ENCODE measurements at places on chromosomes 2 and 18.

- no peak for DNase-seq
Observed at GRCh38 chr2:64586883-64587481, 62.9 kb downstream of the AFTPH start.

DNA sequence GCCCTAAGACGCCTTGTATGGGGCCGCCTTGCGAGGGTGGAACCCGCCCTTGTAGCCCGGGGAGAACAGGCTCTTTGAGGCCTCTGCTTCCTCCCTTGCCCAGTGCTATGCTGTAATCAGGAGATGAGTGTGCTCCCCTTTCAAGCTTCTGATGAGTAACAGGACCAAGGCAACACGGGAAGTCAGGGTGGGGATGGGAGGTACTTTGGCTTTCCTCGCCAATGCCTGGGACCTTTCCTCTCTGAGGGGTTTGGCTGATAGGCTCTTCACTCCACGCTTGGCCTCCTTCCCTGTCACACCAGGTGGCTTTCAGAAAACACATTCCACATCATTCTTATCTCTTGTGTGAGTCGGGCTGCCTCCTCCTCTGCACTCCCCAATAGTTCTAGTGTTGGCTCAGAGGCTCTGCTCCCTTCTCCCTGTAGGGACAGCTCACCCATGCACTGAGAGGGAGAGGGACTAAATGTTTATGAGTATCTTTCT lies 223.7 kb upstream of the TRIB2 start:
- DNase-seq = no peak

- DNase-seq = no peak
Observed at GRCh38 chr2:174172802-174173355, 75.5 kb downstream of the OLA1 start.

DNA sequence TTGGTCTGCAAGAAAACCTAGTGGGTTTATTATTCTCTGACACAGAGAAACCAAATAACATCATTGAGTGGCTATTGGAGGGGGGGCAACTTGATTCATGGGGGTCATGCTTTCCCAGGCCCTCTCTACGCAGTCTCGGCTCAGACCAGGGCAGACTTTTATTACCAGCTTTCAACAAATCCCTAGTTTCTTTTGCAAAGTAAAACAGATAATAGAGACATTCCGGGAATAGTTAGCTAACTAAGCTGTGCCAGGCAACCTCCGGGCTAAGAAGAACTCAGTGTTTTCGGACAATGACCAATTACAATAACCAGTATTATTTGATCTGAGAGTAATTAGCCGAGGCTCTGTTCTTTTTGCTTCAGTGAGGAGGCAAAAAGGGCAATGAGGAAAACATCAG lies 66.3 kb downstream of the CDK15 start:
- no peak for DNase-seq

DNA sequence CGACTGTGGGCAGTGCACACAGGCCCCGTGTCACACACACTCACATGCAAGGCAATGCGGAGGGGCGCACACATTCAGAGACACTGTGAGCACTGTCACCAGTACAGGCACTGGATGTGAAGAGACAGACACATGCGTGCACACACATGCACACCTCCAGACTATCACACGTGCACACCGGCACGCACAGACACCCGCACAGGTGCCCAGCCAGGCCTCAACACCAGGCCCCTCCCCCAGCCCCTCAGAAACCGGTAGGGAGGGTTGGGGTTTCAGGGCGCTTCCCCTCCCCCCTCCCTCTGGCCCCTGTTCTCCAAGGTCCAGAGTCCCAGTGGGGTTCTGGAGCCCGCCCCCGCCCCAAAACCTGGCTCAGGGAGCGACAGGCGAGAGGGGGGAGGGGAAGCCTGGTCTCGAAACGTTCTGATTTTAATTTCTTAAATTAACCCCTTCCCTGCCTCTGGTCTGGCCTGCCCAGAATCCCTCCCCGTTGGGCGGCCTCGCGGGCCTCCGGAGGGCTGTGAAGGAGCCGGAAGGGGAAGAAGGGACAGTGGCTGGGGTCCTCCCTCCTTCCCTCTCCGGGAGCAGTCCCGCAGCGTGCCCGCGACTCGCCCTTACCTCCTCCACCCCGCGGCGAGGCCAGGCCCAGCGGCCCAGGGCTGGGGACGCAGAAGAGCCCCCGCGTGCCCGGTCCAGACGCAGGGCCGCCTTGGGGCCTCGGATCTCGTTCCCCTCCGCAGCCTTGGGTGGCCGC lies 558 bp downstream of the FBXO41 start:
- no peak for DNase-seq

- DNase-seq = no peak
Observed at GRCh38 chr2:47796090-47796697, 13.2 kb downstream of the MSH6 start.

GRCh38 chr2:150681120-150681804 lies 193.8 kb upstream of the RND3 start:
- no peak for DNase-seq

GRCh38 chr2:112867701-112868631 lies 31.4 kb upstream of the IL1B start:
- no peak for DNase-seq

DNA sequence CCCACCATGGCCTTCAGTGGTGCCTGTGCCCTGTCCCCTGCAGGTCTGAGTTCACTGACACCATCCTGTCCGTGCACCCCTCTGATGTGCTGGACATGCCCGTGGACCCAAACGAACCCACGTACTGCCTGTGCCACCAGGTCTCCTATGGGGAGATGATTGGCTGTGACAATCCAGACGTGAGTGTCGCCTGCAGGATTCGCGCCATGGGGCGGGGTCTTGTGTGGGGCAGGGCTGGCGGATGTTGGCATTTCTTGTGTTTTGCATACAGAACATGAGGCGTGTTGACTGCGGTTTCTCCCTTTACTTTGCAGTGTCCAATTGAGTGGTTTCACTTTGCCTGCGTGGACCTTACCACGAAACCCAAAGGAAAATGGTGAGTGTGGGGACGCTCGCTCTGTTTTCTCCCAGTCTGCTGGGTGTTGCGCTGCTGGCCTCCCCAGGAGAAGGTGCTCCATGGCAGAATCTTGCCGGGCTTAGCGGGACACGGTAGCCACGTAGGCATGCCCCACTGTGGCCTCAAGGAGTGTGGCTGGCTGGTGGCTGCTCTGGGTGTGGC lies 11.5 kb upstream of the D2HGDH start:
- DNase-seq = no peak

DNA sequence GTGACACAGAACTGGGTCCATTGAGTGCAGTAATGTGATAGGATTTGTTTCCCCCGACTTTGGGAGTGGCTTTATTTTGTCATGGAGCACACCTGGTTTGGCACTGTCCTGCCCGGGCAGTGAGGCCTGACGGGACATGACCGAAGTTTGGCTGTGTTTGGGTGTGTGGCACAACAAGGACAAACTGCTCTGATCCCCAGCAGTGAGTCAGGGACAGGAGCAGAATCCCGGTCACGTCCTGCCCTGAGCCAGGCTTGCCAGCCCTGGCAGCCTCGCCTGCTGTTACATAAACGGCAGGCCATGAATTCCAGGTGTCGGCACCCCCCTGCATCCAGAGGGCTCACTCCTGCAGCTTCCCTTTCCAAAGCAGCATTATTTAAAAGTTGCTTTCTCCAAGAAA lies 45.7 kb downstream of the IMPA2 start:
- DNase-seq = no peak

DNA sequence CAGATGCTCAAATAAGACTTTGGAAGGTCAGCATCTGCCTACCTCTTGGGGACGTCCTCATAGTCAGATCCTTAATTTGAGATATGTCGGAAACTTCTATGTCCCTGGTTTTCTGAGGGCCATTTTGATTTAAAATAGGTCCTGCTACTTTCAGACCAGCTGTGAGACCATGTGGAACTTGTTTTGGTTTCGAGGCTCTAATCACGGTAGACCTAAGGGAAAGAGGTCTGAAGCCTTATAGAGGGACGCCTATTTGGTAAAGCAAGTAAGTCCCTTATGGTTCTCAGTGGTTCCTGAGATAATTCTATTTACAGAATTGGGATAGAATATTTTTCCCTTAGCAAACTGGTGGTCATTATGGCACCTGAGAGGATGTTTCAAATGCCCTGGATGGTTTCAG lies 75.1 kb downstream of the RFTN2 start:
- DNase-seq = no peak

GRCh38 chr2:223952280-223952968 lies 4.8 kb upstream of the MRPL44 start:
- DNase-seq = no peak

GRCh38 chr2:152455738-152456137 lies 120.8 kb downstream of the FMNL2 start:
- no peak for DNase-seq

GRCh38 chr18:53360501-53361443 lies 863.7 kb downstream of the MBD2 start:
- peak; percentile 89 for DNase-seq

- no peak for DNase-seq
Observed at GRCh38 chr18:58532298-58532697, 96.6 kb downstream of the ALPK2 start.

DNA sequence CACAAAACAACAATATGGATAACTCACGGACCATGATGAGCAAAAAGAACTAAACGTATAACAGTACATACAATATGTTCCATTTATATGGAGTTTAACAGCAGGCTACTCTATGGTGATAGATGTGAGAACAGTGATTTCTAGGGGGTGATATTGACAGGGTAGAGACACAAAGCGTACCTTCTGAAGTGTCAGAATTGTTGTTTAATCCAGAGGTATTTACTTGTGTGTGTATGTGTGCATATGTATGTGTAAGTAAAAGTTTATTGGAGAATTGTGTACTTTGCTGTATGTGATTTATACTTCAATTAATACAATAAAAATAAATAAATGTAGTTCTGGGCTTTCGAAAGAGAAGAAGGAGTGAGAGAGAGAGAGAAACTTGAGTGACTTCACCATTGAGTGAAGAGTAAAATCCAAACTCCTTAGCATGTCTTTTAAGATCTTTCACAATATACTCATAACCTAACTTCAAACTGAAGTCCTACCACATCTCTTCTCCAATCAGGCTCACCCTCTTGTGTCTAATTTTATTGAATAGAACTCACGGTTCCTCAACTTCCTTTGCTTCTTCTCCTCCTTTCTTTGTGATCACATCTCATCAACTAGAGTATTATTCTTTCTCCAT lies 126.0 kb upstream of the KLF7 start:
- DNase-seq = no peak

DNA sequence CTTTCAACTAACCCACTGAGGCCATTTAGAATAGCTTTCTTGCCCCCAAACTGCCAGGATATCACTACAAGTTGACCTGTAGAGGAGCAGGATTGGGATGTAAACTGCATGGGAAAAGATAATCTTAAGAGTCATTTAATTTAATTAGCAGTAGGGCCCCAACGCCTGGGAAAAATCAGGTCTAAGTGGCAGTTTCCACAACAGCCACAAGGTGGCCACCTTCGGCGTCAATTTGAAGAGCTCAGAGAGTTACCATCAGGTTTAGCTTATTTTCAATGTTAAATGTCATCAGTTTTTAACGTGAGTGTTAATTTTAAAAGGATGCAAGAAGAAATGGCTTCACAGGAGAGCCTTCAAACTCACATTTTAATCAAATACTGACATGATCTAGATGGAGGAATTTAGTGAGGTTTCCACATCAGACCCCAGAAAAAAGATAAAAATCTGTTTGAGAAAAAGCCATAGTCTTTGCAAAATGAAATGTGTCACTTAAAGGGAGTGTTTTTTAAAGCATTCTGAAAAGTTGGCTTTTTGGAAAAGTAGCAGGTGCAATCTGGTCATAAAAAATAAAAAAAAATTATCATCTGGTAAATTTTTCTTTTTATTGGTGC lies 77.3 kb upstream of the UPP2 start:
- DNase-seq = no peak

DNA sequence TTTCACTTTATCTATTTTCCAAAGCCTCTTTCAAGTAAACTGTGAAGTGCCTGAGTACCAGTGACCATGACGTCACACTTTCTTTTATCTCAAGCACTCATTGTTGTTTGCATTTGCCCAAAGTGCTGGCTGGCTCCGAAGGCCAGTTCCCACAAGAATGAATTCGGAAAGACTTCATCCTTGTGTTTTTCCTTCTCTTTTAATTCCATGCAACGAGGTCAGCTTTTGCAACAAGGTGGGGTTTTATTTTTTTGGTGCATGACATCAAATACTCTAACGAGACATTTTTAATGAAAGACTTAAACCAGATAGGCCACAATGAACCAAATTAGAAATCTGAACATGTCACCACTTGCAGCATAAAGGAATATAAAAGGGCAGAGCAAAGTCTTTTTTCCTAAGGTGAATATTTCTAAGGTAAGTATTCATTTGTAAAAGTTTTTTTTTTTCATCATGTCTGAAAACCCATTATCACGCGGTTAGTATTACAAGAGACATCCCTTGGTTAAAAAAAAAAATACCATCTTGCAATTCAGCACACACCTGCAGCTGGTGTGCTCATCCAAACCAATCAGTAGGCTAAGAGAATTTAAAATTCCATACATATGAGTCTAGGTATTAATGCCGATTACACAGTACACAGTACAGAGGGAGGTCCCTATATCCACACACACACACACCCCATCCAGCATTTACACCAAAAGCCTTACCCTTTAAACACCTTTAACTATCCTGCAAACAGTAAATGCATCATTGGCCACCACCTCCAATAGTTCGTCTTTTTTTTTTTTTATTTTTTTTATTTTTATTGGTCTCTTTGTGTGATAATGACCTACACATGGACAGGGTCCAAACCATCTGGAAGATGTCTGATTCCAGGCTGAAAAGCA lies 2.3 kb downstream of the ARL4C start:
- DNase-seq = no peak

- no peak for DNase-seq
Observed at GRCh38 chr18:10032331-10033015, 118.7 kb downstream of the VAPA start.

GRCh38 chr2:197168705-197169104 lies 141.9 kb downstream of the ANKRD44 start:
- no peak for DNase-seq

- DNase-seq = no peak
Observed at GRCh38 chr2:145351864-145352425, 832.0 kb upstream of the ZEB2 start.

DNA sequence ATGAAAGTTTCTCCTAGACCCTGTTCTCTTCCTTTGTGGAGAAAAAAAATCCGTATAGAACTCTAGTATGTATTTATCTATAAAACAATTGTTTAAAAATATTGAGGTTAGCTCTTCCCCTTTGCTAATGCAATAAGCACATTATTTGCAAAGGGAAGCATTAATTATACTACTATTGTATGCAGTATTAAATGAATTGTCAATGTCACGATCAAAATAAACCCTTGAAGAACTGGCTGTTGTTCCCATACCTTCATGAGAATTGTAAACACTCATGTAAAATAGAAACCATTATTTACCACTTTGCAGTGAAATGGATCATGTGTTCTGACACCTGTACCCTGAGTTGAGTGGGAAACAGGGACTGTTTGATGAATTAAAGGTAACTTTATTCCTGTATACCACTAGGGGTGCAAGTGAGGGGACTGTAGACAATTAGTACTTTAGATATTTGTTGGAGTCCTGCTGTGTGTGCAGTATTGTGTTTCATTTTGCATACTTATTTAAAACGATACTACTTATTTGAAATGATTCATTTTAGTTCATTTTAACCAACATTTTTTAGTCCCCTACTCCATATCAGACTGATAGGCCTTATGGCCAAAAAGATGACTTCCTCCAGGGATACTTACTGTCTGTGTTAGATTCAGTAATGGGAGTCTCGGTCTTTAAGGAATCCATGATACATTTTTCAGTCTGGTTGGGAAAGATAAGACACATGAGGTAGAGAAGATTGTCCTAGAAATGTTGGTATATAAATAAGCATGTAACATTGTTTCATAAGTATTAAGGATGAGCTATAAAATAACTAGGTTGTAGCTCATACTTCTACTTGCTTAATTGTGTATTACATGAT lies 7.9 kb downstream of the PKP4 start:
- no peak for DNase-seq

All from NCI-H1417 treated with DMSO at 0.1 percent for 48 hours (cell line).